Stimulated activated CD4-positive, alpha-beta T cell treated with anti-CD3 and anti-CD28 coated beads, Interleukin-15, amount 100 ng/mL, for 24 hours (primary cell): ENCODE measurements at places on chromosomes 4 and X.

DNA sequence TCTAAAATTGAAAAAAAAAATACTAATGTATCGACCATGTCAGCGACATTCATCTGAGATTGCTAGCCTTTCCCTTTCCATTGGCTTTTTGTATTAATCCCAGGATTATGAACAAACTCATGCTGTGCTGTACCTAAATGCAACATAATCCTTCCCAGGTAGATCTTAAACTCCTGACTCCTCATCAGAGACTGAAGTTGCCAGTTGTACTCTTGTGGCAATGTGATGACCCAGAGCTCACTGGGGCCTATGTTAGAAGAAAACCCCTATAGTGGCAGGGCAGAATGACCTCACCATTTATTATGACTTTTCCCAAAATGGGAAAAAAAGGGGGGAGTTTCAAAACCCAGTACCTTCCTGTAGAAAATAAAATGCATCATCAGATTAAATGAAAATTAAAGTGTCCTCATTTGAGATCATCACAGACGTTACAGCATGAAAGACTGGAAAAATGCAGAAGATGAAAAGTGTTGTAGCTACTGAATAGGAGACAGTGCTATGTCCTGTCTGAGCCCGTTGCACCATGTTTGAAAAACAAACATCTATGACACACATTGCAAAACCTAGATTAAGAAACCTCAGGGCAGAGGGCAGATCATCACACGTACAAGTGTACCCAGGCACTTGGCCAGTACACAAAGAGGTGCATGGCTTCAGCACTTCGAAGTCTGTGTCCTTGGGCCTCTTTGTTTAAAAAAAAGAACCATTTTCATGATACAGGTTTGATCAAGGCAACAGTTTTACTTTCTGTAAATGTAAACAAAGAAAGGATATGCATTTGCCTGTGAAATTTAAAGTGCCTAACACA, 6.8 kb upstream of the ACSL4 start:
- DNase-seq = no peak

DNA sequence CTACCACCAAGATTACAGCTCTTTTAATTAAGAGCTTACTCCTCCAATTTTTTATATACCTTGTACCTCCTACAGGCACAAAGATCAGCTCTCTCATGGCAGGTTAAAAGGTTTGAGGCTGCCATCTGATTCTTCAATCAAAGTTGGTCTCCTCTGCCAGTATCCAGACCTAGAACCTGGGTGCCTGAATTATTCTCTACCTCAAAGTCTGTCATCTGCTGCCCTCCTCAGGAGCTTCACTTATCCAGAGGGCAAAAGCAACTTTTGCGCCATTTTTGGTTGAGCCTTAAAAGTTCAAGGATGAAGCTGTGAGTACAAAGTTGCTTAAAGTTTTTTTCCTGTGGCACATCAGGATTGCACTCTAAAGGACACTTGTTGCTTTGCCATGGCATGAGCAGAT, 343.7 kb upstream of the PPP1R2C start:
- DNase-seq = no peak

- no peak for DNase-seq
These were observed 11.8 kb upstream of the FBXL5 start for GRCh38 chr4:15667006-15667405.

- no peak for DNase-seq
These were observed 37.8 kb downstream of the PHKA2 start for GRCh38 chrX:18946157-18946556.

DNA sequence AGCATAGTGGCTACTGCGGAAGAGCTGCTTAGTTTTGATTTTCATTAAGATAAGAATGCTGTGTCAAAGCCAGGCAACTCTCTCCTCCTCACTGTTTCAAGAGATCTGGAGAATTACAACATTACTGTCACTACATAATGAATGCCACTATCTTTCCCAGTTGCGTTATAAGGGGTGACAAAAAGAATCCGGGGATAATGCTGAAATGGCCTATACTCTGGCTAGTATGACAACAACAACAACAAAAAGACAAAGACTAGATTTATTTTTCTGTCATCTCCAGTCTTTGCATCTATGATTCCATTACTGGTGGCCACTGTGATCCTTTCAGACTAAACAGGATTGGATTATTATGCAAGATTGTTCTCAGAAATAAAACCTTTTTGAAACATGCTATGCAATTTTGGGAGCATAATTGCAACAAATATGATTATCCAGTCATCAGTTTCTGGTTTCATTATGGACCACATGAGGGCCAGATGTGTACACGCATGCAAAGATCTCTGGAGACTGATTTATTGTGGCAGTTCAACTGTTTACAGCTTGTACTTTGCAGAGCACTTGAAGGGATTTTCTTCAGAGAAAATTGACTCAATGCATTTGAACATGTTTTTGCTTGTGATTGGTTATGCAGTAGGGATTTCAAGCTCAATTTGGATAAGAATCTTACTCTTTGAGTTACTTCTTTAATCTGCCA, 31.1 kb upstream of the SPANXB1 start:
- DNase-seq = no peak

DNA sequence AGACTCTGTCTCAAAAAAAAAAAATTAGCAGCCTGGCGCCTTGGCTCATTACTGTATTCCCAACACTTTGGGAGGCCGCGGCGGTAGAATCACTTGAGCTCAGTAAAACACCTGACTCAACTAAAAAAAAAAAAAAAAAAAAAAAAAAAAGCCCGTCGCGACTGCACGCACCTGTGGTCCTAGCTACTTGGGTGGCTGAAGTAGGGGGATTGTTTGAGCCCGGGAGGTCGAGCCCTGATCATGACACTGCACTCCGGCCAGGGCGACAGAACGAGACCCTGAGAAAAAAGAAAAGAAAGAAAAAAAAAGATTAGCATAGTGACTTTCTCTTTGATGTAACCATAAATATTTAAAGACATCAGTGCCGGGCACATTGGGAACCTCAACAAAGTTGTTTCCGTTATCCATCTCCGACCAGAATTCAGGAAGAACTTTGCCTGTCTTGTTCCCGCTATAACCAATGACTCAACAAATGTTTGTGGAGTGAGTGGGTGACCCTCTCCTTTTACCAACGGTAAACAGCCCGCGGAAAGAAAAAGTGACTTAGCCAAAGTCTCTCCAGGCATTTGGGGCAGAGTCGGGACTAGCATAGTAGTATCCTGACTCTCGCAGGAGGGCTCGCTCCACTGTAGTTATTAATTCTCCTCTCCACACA, 553 bp upstream of the MED28 start:
- DNase-seq = peak; percentile 12

- no peak for DNase-seq
These were observed 995.5 kb downstream of the RAB28 start for GRCh38 chr4:12488672-12489071.

GRCh38 chr4:5993876-5994811, 24.1 kb downstream of the C4orf50 start:
- no peak for DNase-seq

DNA sequence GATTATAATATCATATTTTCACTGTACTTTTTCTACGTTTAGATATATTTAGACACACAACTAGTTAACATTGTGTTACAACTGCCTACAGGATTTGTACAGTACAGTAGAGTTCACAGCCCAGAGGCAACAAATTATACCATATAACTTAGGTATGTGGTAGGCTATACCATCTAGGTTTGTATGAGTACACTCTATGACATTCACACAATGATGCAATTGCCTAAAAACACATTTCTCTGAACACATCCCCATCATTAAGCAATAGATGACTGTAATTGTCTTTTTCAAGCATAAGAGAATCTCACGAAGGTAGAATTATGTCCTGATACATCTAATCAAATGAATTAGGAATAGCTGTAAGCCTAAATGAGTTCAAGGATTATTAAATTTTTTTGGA, 12.3 kb upstream of the TIGD2 start:
- DNase-seq = no peak

GRCh38 chrX:66622209-66622608, 16.7 kb downstream of the EDA2R start:
- no peak for DNase-seq

GRCh38 chrX:121169099-121170035, 122.0 kb downstream of the GLUD2 start:
- DNase-seq = no peak

DNA sequence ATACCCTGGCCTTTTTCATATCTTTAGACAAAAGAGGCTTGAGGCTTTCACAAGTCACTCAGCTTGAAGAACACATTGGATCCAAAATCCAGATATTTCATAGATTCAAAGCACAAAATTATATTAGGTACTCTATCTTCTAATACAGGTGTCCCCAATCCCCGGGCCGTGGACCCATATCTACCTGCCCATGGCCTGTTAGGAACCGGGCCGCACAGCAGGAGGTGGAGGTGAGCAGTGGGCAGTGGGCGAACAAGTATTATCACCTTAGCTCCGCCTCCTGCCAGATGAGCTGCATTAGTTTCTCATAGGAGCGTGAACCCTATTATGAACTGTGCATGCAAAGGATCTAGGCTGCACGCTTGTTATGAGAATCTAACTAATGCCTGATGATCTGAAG, 18.7 kb downstream of the YIPF7 start:
- no peak for DNase-seq

GRCh38 chrX:19372547-19373331, 29.0 kb downstream of the PDHA1 start:
- DNase-seq = peak; percentile 19

- DNase-seq = no peak
These were observed 13.6 kb upstream of the TXK start for GRCh38 chr4:48147621-48148020.

GRCh38 chrX:11212741-11213140, 80.5 kb upstream of the AMELX start:
- no peak for DNase-seq

GRCh38 chr4:26218677-26219605, 101.9 kb upstream of the RBPJ start:
- no peak for DNase-seq

DNA sequence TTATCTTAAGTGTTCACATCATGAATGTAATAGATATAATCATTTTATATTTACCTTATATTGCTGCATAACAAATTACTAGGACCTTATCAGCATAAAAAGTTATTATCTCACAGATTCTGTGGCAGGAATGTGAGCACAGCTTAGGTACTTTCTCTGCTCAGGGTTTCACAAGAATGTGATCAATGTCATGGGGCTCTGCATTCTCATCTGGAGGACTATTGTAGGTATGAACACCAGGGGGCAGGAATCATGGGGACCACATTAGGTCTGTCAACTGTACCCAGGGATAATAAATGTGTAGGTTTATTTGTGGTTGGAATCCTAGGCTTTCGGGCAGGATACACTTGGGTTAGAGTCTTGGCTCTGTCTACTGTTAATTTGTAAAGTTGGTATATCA, 519.2 kb downstream of the ARAP2 start:
- no peak for DNase-seq

- DNase-seq = no peak
These were observed 839.1 kb downstream of the GLUD2 start for GRCh38 chrX:121886557-121886956.

DNA sequence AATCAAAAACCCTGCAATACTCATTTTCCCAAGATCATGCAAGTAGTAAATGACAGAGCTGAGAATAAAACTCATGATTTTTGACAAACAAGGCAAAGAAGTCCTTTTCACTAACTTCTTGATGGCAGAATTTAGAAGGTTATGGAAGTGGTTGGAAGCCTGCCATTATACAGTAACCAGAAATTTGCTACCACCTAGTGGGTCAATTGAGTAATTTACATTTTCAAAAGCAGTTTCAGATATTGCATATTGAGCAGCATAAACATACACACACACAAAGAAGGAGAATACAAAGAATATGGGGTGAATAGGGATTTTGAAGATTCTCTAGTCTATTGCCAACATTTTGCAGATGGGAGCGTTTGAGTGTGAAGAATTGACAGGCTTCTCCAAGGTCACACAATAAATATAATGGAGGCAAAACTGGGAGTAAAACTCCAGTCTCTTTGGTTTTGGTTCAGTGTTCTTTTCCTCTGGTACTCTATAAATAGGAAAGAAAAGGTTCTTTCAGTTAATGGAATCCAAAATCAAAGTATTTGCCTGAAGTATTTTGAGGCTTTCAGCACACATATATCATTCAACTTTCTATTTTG, 70.2 kb downstream of the GC start:
- DNase-seq = no peak

GRCh38 chr4:186829097-186829496, 105.4 kb upstream of the FAT1 start:
- DNase-seq = no peak

- DNase-seq = no peak
These were observed 75.0 kb downstream of the MAMLD1 start for GRCh38 chrX:150438165-150438564.

DNA sequence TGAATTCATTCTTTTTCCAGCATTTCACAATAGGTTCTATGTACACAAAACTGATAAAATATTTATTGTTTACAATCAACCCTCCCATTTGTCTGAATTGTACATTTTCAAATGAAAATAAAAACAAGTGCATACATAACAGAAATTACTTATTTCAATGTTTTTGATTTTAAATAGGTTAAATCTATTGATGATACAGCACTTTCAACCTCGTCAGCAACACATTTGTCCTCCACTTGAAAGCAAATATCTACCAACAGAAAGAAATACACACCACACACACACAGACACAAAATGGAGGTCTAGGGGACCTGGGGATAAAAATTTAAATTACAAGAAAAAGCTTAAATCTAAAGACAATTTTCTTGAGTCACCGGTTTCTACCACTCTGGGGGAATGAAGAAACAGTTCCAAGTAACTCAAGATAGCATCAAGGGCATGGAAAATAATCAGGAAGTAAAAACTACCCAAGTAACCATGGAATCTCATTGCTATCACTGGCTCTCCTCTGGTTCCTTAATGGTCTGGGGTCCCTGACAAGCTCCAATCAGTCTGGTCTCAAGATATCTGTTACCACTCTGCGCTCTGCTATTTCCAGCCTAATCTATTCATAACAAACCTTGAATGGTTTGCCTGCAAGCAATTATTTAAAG, 27.6 kb downstream of the ANKRD17 start:
- no peak for DNase-seq

DNA sequence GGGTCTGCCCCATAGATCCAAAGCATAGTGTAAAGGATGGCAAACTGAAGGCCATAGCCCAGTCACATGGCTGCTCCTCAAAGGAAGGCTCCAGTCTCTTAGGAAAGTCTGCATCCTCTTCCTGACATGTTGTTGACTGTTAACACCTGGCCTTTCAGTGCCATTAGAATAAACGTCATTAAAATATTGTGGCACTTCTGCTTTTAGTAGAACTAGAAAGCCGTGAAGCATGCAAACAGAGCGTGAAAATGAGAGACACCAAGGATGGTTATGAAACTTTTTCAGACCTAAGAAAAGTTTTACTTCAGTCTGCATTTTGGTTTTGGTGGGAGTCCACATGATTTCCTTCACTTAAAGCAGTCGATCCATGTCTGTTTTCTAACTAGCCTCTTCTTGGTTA, 41.1 kb upstream of the AFF2 start:
- no peak for DNase-seq

DNA sequence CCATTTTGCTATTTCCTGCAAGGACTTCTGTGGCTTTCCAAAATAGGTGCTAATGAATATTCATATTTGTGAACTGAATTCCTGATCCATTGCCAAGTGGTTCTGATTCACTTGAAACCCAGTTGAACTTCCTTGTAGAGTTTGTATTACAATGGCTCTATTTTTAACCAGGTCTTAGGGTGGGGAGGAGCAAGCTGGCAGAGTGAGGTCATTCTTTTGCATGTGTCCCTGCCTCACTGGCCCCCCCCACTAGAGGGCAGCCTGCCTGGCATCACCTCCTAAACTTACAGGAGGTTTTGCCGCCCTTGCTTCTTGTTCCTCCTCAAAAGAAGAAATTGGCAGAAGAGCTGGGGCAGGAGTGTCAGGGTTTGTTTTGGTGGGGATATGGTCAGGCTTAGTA, 10.5 kb downstream of the PTTG2 start:
- peak; percentile 76 for DNase-seq
